Activated CD8-positive, alpha-beta T cell treated with anti-CD3 and anti-CD28 coated beads, Interleukin-2, amount 10 ng/mL, durations not matched to agents 7 days and 5 days (primary cell): ENCODE measurements at places on chromosomes 7 and 10. TPM values are rescaled to one million over a fixed set of nuclear protein-coding genes. Genes with fewer than 3 reads are reported as not detected.

The FBXL13 gene
- 0.34 TPM for total RNA-seq

The MYPN gene
- not detected for total RNA-seq

- DNase-seq = no peak
Observed at GRCh38 chr10:15469111-15469510, 98.0 kb upstream of the FAM171A1 start.

- no peak for DNase-seq
Observed at GRCh38 chr10:83193026-83193425, 946.3 kb upstream of the GHITM start.

The LRMDA gene
- not detected for total RNA-seq

DNA sequence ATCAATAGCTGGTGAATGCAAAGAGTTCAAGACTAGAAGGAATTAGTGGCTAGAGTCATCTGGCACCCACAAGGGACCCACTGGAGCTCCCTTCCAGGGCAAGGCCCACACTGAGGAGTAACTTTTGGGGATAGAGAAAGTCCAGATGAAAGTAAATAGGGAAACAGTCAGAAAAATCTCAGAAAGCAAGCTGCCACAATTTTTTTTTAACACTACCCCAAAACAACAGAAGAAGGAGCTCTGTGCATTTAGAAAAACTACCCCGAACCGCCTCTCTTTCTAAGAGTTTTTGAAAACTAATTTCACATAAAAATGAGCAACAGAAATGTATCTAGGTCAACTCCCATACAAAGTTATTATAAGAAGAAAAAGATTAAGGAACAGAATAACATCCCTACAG, 42.2 kb downstream of the AOAH start:
- DNase-seq = no peak

The GIMAP5 gene
- 63.3 TPM for total RNA-seq

DNA sequence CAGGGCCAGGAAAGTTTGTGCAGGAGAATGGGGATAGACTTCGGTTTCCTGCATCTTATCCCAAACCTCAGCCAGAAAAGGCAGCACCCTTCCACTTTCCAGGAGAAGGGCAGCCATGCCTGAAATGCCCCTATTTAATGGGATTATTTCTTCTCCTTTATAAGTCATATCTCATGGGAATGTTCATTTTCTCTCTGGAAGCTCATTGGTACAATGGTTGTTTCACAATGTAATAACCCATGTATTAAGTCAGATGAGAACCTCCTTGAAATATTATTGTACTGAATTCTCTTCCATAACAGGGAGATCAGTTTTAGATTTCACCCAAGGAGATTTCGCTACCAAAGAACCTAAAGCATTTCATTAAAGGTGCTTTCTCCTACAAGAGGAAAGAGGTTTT, 457.5 kb downstream of the KCNMA1 start:
- DNase-seq = no peak

GRCh38 chr7:142461437-142461836, 203.6 kb upstream of the PRSS58 start:
- no peak for DNase-seq

The SPAM1 gene
- total RNA-seq = not detected

GRCh38 chr10:46283580-46284285, 3.1 kb upstream of the ANTXRL start:
- no peak for DNase-seq

The PLEKHS1 gene
- total RNA-seq = not detected

The GPR26 gene
- total RNA-seq = not detected

The PLXNA4 gene
- 45.4 TPM for total RNA-seq

The PALS2 gene
- 13.5 TPM for total RNA-seq

- no peak for DNase-seq
Observed at GRCh38 chr7:82481499-82482097, 38.0 kb upstream of the CACNA2D1 start.

The GARIN1A gene
- 0.60 TPM for total RNA-seq
